NCI-H1930 (cell line): ENCODE measurements at places on chromosomes 1 and 21.

DNA sequence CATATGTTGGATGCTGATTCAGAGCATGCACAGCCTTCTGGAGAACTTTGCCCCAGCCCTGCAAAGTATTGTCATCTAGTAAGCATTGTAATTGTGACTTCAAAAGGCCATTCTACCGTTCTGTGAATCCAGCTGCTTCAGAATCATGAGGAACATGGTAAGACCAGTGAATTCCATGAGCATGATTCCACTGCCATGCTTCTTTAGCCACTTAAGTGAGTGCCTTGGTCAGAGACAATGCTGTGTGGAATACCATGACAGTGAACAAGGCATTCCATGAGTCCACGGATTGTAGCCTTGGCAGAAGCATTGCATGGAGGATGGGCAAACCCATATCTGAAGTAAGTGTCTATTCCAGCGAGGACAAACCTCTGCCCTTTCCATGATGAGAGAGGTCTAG is 123.7 kb downstream of the S1PR1 start:
- DNase-seq = no peak

GRCh38 chr1:17873007-17873675 is 118.0 kb downstream of the ACTL8 start:
- DNase-seq = no peak

DNA sequence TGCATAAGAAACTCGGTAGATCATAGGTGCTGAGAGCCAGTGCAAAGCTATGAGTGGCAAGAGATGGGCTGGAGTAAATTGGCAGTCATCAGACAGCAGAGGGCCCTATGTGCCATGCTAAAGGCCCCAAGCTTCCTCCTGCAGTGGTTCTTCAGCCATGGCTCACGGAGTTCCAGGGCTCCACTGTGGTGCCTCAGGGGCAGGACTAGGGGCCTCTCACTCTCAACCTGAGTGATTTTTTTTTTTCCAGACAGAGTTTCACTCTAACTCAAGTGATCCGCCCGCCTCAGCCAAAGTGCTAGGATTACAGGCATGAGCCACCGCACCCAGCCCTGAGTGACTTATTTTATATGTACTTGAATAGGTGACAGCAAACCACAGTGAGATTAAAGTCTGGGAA is 10.4 kb upstream of the GJA8 start:
- no peak for DNase-seq

GRCh38 chr1:1628754-1629429 is 3.1 kb upstream of the MMP23B start:
- no peak for DNase-seq

GRCh38 chr1:185317886-185318310 is 855 bp upstream of the IVNS1ABP start:
- no peak for DNase-seq

GRCh38 chr1:74517599-74518051 is 5.2 kb upstream of the LRRC53 start:
- DNase-seq = no peak

DNA sequence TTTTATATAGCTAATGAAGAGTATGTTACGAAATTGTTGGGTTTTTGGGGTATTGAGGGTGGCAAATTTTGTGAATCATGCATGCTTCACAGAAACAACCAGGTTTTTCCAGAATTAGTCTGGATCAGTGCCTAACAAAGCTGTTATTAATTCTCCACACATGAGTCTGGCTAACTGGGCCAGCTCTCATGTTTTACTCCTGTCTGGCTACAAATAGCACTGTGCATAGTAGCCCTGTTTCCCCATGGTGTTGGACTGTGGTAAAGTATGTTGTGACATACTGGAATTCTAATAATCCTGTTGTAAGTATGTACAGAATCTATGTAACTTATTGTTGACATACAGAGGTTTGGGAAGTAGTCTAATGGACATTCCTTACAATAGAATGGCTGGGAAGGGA is 35.8 kb downstream of the S100B start:
- no peak for DNase-seq

GRCh38 chr1:212434992-212435391 is 2.3 kb downstream of the NENF start:
- no peak for DNase-seq

DNA sequence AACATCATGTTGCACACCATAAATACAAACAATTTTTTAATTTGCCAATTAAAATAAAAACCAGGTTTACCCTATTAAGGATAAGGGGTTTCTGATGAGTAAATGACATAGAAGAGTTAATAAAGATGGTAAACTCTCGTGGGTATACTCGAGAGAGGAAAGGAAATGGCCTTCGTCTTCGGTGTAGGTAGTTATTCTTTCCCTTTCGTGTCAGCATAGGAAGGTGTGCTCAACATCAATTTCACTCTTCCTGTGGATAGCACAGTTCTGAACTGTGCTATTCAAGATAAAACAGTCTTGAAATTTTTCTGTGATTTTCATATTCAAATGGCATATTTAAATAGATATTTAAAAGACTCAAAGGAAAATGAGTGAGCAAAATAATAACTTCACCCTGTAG is 98.2 kb downstream of the RGL1 start:
- DNase-seq = no peak

DNA sequence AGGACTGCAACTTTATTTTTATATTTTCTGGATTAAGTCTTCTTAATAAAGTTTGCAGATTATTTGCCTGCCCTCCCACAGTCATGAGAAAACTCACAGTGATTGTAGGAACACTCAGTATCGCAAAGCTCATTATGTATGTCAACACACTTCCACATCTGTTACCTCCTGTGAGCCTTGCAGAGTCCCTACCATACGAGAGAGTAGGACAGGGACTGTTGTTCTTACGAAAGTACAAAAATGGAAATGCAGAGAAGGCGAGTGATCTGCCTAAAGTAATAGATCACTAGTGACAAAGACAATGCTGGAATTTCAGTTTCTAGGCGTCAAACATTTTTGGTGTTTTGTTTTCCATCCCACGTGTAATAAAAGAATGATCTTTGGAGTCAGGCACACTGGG is 131.7 kb downstream of the SYT2 start:
- DNase-seq = no peak

- DNase-seq = no peak
Measured at GRCh38 chr1:202553560-202554038, 156.7 kb downstream of the SYT2 start.

DNA sequence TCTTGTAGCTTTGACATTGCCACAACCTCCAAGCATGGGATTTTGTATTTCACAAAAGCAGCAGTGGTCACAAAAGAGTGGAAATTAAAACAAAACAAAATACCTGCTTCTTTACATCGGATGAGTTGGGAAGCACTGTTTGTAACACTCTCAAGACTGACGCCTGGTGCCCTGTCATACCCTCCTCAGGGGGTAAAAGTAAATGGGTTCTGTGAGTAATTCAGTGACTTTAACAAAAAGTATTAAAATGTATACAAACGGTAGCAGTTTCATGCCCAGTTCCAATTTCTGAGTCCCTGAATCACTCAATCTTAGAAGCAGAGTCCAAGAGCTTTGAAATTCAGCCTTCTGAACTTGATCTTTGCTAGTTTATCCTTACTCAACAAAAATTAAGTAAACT is 152.5 kb downstream of the TIAM1 start:
- no peak for DNase-seq

DNA sequence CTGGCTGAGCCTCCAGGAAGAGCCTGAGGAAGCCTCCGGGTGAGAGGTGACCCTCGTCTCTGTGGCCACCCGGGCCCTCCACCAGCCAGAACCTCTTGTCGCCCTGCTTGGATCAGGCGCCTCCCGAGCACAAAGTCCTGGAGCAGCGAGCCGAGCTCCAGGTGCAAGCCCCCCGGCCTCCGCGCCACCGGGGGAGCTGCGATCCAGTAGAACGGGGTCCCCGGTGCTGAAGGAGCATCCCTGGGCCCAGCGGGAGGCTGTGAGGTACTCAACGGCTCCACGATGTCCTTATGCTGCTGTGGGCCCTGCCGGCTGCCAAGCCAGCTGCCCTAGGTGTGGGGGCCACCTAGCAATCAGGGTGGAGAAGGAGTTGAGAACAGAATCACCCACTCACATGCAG is 102.8 kb downstream of the PRDM16 start:
- DNase-seq = no peak

- DNase-seq = no peak
Measured at GRCh38 chr1:2941907-2942306, 79.4 kb upstream of the ACTRT2 start.

- peak; percentile 6 for DNase-seq
Measured at GRCh38 chr1:176691251-176692228, 228.6 kb downstream of the PAPPA2 start.

- peak; percentile 67 for DNase-seq
Measured at GRCh38 chr1:14320986-14321385, 277.5 kb upstream of the KAZN start.

DNA sequence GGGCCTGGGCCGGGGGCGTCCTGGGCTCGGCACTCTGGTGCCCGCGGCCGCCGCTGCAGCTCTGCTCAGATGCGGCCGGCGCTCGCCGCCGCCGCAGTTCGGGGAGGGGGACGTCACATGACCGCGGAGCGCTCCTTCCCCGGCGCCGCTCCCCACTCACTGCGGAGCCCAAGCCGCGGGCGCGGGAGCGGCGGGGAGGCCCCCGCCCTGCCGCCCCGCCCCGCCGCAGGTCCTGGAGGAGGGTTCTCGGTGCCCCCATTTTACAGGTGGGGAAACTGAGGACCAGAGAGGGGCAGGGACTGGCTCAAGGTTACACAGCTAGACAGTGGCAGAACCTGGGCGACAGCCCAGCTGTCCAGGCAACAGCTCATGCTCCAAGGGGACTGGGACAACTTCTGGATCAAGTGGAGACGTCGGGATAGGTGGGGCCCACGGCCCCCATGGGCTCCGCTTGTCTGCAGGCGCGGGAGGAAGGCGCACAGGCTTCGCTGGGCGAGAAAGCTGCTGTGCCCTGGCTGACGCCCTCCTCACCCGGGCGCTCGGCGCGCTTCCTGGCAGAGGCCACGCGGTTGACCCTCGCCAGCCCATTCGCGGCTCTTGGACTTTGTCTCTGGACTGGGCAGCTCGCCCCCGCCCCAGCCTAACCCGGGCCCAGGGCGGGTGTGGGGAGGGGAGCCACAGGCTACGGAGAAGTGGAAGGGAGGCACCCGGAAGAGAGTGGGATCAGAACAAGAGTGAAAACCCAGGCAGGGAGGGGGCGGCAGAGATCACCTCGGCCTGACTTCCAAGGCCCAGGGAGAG is at the start of gene RAP1GAP:
Gene RAP1GAP, minus strand, starts transcription at position 100 of the 801 bp plus-strand sequence. CDS start 49,325 bp downstream, outside the sequence.
- DNase-seq = peak; percentile 28

GRCh38 chr1:246068619-246069509 is 438.2 kb downstream of the SMYD3 start:
- DNase-seq = no peak

DNA sequence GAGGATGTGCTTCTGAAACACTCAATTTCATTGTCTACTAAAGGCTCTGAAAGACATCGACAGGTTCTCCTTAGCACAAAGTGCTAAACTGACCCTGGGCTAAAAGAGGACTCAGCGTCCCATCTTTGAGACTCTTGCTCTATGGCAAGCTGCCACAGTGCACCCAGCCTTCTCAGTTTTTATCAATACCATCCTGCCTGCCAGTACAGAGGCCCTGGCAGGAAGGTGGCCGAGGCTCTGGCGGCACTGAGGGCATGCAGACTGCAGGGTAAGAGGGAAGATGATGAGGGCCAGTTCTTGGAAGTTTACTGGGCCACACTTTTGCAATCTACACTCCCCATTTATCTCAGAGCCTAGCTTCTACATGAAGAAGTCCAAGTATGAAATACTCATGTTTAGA is 5.3 kb downstream of the OLFML2B start:
- DNase-seq = no peak

- no peak for DNase-seq
Measured at GRCh38 chr1:91819038-91819788, 66.7 kb downstream of the TGFBR3 start.

GRCh38 chr1:86750530-86750929 is 46.2 kb downstream of the SH3GLB1 start:
- no peak for DNase-seq

GRCh38 chr1:207097871-207098324 is 6.1 kb upstream of the C4BPA start:
- no peak for DNase-seq
